ENCODE measurements at places on chromosomes 2 and 18. TPM values are rescaled to one million over a fixed set of nuclear protein-coding genes. Genes with fewer than 3 reads are reported as not detected.

Gene GPR45
- total RNA-seq: not detected

Gene RFX8
- not detected for total RNA-seq

Gene ANTXR1
- total RNA-seq: not detected

Gene PDK1
- total RNA-seq: 20.7 TPM

Gene CFC1
- not detected for total RNA-seq

- DNase-seq: no peak
Measured at GRCh38 chr2:156480376-156480775, 44.2 kb downstream of the GPD2 start.

DNA sequence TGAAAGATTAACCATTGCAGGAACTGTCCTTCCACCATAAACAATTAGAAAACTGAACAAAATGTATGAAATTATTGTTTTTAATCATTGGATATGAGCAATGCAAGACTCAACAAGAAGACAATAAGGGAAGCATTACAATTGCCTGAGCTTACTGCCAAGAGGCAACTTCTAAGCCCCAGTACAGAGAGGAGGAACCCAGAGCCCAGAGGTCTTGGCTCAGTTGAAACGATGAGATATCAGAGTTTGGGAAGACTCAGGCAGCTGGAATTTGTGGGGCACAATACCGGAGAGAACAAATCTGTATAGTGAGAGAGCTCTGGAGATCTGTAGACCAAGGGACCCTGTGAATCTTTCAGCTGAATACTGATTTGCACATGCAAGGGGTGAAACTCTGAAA, 80.6 kb upstream of the ZFP36L2 start:
- no peak for DNase-seq

- no peak for DNase-seq
Measured at GRCh38 chr2:95279435-95280035, 5.3 kb downstream of the PROM2 start.

DNA sequence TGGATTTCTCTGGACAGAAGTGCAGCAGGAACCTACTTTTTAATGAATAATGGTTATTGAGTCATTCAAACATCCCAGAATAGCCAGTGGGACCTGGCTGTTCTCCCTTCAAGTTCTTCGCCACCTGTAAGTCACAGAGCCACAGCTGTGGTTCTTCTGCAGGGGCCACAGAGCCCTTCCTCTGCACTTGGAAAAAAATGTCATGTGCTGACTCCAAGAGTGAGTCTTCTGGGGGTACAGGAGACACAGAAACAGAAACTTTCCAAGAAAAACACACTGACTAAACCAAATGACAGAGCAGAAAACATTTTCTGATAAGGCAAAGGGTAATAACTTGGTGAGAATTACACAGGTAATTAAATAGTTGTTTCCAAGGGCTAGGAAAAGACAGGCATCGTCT, 68.7 kb upstream of the FN1 start:
- no peak for DNase-seq

GRCh38 chr2:37262522-37262921, 31.1 kb downstream of the NDUFAF7 start:
- DNase-seq: no peak

- no peak for DNase-seq
Measured at GRCh38 chr2:5387406-5387805, 304.8 kb upstream of the SOX11 start.

DNA sequence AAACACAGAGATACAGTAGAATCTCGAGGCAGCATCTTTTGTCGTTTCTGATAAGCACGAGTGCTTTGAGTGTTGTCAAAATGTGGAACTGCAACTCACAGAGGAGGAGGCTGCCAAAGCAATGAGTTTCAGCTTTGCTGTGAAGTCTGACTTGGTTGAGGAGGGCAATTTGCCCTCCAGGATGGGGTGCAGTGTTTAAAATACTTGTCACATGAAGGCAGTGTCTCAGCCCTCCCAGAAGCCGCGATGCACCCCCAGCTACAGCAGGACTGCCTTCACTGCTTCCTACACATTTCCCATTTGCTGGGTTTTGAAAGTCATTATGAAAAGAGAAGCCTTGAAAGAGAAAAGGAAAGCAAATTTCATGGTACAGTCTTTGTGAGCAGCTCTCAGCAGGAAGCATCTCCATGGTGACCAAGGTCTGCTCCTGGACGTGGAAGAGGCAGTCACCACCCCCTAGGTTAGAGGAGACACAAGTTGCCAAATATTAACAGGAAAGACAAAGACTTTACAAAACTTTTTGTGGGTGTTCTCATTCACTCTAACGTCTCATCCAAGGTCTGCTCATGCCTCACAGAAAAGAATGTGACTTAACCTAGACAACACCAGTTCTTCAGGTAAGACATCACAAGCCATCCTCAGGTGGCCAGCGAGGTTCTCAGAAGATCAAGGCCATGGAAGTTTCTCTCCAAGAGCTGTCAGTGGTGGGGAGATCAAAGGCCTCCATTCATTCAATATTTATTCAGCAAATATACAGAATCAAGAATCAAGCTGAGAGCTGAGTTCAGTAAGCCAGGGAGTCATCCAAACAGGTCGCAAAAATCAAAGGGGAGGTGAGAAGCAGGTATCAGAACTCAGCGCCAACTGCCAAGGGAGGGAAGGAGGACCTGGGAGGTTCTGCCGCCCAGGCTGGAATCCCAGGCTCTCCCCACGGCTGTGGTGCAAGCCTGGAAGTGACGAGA, 476.0 kb downstream of the EIPR1 start:
- DNase-seq: no peak

DNA sequence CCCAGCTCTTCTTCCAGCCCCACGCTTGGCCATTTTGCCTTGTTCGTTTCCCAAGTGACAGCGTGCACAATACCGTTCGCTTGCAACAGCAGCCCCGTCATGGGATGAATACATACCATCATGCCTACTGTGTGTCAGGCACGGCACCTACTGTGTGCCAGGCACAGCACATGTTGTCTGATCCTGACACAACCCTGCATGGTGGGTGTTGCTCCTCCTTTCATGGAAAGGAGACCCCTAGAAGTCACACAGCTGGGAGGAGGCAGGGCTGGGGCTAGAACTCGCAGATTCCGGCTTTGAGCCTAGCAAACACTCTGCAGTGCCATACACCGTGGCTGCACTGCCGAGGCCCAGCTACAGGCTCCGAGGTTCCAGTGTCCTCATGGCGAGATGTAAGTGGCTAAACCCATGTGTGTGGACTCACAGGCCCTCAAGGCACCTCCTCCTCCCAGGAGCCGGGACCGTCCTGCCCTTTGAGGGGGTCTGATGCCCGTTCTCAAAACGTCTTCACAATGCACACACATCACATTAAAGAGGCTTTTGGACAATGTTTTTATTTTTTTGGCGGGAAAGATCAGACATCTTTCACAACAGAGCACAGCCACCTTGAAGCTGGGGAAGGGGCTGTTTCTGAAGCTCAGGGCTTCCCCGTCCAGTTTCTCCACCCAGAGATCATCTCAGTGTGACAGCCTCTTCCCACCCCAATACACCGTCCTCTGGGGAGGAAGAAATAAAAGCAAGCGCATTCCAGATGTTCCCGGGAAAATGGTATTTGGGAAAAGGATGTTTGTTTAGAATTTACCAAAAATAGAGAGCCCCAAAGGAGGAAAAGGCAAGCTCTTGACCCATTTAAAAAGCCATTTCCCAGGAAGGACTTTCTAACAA, 64.9 kb downstream of the HS1BP3 start:
- DNase-seq: no peak

DNA sequence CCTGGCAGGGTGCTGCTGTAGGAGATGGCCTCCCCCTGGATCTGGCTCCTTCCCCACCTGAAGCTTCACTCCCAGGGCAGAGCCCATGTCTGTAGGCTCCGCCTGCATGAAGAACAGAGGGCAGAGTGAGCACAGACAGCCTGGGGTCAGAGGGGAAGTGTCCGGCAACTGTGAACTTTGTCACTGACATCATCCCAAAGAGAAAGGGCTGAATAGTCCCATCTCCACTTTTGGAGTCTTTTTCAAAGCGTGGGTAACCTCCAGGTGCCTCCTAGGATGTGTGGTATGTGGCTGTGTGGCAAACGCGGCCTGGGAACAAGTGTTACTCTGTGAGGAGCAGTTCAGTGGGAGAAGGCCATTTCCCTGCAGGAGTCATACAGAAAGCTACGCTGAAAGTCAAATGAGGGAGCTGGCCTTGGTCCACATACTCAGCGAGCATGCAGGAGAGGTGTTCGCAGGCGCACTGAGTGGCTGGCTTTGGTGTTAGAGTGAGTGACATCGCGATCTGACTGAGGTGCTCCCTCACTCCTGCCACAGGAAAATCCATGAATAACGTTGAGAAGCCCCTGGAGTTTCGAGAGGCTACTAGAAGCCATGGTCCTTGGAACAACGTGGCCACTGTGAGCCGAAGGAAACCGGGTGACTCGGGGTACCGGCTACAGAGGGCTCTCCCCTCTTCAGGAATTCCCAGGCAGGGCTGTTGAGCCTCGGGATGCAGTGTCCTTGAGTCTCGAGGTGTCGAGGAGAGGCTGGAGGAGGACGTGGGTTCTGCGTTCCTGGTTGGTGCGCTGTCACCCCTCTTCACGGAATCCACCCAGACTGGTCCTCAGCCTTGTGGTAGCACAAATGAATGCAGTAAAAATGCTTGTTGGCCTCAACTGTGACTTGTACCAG, 54.7 kb downstream of the CABLES1 start:
- DNase-seq: no peak

DNA sequence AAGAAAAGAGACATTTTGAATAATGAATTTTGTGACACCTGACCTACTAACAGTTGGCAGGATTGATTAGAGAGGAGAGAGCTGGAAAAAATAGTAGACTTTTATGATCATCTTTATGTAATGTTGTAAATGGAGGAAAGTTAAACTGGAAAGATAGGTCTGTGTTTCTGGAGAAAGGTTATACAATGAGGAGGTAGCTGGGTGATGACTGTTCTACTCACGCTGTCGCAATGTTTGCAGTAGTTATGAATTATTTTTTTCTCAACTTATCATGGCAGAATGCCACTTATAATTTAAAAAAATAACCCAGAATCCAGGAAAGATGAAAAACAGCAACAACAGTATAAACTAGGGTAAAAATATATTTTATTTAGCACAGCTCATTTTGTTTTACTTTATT, 364.9 kb downstream of the SPAG16 start:
- DNase-seq: no peak

DNA sequence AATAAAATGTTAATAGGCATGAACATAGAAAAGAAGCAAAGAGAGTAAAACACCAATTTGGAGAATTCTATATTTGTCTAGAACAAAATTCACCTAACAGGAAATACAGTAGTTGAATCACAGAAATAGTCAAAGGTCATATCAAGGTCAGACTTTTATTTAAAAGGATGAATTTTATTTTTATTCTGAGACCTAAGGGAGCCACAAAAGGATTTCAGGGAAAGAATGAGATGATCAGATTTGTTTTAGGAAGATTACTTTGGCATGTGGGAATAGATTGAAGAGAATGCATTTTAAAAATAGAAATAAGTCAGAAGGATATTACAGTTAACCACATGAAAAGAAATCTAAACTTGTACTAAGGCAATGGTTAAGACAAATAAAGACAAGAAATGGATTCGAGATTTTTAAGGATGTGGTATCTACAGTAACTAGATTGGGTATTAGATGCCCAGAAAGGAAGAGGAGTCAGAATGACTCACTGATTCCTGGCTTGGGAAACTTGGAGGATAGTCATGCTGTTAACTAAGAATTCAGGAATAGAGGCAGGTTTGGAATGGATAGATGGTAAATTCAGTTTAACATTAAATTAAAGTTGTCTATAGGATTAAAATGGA, 56.0 kb downstream of the METTL4 start:
- DNase-seq: no peak

- DNase-seq: no peak
Measured at GRCh38 chr2:202718614-202719013, 83.8 kb downstream of the FAM117B start.

GRCh38 chr2:159094173-159094737, 125.8 kb downstream of the TANC1 start:
- peak; percentile 66 for DNase-seq

Data from HT-29 (cell line).